Fibroblast of skin of back (primary cell): ENCODE measurements at places on chromosomes 5 and 9.

DNA sequence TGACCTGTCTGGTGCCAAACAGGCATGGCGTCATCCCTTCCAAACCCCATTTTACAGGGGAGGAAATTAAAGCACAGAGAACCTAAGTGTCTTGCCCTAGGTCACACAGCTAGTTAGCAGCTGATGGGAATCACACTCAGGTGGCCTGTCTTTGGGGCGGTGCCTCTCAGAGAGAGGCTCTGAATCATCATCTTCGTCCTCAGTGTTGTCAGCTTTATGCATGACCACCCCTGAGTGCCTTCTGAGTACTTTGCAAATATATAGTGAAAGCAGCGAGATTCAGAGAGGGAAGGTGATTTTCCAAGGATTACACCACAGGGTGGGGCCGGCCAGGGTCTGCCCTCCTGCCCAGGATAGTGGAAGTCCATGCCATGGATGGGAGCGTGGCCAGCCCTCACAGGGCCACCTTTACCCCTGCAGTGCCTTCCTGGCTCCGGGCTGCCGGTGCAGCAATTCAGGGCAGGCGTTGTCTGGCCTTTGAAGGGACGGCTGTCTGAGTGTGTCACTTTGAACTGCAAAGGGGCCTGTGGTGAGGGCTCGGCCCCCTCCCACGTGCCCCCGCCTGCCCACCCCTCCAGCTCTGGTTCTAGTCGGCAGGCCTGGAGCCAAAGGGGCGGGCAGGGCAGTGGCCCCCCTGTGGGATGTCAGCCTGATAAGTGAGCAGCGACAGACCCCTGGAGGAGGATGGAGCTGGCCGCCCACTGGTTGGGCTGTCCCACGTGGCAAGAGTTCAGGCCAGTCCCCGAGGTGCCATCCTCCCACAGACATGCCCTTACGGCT lies 16.9 kb downstream of the LMX1B start:
- DNase-seq = no peak

DNA sequence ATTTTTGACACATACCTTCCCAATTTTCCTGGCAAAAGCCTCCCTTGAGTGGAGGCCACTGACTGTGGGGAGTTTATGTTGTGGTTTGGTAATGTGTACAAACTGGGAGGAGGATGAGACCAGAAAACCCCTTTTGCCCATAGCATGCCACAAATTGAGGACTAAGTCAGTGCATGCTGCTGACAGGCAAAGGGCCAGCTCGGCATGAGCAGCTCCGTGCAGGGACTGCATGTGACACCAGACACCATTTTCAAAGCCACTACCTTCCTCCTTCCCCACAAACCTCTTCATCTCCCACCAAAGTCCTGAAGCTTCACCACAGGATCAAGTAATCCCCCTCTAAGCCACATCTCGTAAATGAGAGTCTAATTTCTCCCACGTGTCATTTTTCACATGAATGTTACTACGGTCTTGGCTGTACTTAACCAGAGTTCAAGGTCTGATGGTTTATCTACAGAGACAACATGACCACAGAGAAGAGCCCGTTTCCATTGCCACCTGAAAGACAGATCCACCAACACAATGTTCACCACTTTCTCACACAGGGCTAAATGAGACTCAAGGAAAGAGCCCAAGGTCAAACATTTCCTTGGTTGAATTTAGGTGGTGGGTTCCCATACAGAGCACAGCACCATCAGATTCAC lies 106.5 kb downstream of the NFIB start:
- no peak for DNase-seq

- DNase-seq = no peak
Measured at GRCh38 chr5:143093452-143094086, 309.9 kb downstream of the NR3C1 start.

DNA sequence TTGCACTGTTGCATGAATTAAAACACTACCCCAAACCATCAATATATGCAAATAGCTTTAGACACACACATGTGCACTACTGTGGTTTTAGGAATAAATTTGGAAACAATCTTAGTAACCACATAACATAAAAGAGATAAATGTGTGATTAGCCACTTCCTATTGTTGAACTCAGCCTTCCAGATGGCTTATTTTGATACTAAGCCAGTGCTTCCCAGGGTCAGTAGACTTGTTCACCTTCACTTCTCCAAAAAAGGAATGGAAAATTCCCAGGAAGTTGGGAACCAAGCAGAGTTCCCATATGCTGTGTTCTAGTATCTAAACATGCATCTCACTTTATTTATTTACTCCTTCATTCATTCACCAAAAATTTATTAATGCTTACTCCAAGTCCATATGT lies 47.8 kb downstream of the SVEP1 start:
- no peak for DNase-seq

DNA sequence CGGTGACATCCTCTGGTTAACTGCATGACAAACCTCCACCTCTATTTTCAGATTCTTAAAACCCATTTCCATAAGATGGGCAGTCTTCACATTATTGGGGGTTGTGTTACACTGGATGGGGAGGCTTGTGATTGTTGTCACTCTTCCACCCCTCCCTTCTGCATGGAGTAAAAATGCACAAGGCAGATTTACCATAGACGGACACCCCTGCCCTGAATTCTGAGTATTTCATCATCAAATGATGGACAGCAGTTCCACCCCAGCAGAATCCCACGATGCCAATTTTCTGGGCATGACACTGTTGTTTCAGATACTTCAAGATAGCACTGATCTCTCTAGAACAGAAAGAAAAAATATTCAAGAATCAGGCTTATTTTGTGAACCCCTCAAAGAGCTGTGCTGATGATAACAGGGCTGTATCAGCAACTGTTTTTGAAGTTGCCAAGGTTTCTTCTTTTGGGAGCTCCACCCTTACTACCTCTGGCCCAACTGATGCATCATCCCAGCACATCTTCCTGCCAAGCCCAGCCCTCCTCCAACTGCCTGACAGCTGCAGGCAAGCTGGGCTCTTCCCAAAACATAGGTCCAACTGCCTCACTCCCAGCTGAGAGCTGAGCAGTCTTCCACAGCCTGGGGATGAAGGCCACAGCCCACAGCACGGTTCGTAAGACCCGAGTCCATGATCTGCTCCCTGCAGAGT lies 21.4 kb downstream of the CMBL start:
- DNase-seq = no peak

DNA sequence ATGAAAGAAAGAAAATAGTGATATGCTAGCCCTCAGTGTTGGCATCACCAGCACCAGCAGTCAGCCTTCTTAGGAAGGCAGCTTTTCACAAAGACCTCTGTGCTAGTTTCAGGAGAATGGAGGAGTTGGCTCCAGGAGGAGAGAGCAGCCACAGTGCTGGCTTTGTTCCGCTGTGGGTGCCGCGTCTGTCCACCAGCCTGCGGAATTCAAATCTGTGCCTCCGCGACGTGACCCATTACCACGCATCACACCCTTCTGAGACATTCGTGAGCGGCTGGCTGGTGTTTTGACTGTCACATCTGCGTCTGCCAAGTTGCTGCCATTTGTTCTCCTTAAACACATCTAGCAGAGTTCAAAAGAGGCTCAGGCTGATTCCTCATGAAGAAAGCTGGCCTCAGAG lies 34.4 kb downstream of the SNX18 start:
- DNase-seq = no peak

GRCh38 chr9:76027416-76027815 lies 136.9 kb downstream of the PCSK5 start:
- peak; percentile 8 for DNase-seq

GRCh38 chr9:99822109-99822805 lies 572 bp downstream of the NR4A3 start:
- peak; percentile 59 for DNase-seq

DNA sequence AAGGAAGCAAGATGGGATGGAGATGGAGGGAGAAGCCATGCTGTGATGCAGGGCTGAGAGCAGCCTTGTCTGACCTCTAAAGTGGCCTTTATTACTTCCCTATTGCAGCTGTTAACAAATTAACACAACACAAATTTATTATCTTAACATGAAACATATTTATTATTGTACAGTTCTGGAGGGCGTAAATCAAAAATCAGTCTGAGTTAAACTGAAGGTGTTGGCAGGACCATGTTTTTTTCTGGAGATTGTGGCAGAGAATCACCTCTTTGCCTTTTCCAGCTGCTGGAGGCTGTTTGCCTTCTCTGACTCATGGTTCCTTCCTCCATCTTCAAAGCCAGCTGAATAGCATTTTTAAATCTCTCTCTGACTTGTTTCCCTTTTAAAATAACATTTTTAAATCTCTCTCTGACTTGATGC lies 7.2 kb upstream of the MCC start:
- peak; percentile 38 for DNase-seq

DNA sequence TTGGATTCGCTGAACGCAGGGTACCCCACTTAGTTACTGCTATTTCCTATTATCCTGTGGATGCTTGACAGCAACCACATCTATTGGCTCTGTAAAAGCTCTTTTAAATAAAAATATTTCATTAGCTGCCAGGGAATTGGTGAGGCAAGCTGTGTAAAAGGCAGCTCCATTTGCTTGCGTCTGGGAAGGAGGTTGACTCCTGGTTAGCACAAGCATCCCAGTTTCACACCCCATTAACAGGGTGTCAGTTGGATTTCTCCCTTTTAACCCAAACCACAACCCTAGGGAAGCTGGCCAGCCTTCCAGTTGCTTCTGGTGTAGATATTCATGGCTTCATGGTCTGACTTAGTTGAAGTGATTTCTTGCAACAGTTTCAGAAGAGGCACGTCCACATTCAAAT lies 151.0 kb downstream of the GPBP1 start:
- DNase-seq = no peak

DNA sequence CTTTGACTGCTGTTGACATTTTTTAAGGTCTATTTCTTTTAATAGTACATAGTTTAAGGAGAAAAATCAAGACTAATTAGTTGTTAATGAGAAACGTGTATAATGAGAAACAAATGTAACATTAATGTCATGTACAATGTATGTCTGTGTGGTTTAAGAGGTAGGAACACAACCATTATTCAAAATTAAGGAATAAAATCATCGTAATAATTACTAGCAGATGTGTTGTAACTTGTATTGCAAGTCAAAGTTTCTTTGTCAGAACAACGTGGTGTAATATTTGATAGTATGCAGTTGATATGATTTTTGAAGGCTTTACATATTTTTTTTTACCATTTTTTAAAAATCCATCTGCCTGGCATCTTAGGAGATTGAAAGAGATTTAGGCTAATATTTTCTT lies 120.2 kb upstream of the ARRDC3 start:
- no peak for DNase-seq

DNA sequence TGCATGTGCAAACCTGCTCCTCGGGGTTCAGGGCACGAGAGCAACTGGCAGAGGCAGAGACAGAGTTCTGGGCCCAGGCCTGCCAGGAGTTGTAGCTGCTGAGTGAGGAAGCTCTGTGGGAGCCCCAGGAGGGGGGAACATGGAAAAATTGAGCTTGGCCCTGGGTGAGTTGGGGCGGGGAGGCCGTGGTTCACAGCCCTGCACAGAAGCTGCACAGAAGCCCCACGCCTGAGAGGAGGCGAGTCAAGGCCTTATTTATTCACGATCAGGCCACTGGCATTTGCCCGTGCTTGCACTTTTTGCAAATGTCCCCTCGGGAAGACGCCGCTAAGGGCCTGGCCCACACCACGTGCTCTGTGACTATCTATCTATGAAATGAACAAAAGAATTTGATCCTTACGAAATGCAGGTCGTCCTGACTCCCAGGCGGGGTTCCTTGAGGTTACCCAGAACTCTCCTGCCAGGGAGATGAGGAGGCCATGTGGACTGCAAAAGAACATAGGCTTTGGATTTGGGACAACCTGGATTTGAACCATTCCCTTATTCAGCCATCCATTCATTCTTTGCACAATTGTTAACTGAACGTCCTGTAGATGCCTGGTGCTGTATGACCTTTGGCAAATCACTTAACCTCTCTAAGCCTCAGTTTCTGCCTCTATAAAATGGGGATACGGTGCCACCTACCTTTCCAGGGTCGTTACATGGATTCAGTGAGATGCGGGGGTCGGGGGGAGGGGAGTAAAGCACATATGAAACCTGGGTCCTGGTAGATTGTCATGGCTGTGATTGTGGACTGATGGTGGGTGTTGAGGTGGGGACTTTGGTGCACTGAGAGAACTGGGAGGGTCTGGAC lies 17.9 kb downstream of the COL27A1 start:
- DNase-seq = peak; percentile 46

- no peak for DNase-seq
Measured at GRCh38 chr5:107203243-107203642, 467.5 kb downstream of the EFNA5 start.

DNA sequence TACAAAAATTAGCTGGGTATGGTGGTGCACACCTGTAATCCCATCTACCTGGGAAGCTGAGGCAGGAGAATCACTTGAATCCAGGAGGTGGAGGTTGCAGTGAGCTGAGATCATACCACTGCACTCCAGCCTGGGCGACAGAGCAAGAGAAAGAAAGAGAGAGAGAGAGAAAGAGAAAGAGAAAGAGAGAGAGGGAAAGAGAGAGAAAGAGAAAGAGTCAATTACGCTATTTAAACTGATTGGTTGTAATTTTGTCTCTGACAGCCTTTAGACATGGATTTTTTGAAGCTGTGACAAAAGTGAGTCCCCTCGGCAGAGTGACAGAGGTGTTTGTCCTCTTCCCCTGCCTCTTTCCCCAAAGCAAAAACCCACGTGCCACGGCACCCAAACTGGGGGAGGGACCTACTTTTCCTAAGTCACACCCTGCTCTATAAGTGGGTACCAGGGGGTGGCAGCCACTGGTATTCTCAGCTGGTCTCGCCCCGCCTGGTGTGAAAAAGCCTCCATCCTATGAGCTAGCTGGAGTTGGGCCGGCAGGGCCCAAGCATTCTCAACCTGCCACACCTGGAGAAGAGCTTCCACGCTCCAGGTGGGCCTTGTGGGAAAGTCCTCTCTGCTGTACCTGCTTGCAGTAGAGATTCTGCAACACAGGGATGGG lies 3.4 kb upstream of the CFAP157 start:
- DNase-seq = no peak

DNA sequence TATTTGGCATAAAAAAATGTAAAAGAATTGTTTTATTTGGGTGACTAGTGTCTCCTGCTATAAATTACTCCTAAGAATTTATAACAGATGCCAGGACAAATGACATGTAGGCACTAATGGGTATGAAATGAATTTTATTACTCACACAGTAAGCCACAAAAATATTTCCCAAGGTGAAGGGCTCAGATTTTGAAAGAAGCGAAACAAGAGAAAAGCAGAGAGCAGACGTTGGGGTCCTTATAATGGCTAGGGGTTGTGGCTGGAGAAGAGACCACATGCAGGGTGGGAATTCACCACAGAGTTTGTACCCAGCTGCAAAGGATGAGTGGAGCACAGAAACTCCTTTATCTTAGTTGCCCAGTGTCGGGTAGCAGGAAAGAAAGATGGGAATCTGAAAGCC lies 45.0 kb upstream of the PRR16 start:
- DNase-seq = peak; percentile 72

- no peak for DNase-seq
Measured at GRCh38 chr9:14214065-14214684, 99.8 kb downstream of the NFIB start.

DNA sequence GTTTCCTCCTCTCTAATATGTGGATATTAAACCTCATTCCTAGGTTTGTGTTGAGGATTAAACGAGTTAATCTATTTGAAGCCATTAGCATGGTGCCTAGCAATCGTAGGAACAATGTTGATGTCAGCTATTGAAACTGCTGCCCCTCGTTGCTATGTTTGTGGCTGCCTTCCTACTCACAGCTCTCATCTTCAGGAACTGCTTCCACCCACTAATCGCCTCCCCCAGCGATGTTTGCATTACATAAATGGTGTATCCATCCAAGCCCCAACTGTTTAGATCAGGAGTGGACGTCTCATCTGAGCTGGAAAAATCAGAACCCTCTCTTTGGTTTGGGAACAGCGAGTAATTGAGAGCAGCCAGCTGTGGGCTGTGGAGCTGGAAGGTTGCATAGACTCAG lies 416.6 kb downstream of the ARHGEF28 start:
- no peak for DNase-seq
